Hematopoietic multipotent progenitor cell (in vitro differentiated cells): ENCODE measurements at places on chromosomes 7 and 10.

DNA sequence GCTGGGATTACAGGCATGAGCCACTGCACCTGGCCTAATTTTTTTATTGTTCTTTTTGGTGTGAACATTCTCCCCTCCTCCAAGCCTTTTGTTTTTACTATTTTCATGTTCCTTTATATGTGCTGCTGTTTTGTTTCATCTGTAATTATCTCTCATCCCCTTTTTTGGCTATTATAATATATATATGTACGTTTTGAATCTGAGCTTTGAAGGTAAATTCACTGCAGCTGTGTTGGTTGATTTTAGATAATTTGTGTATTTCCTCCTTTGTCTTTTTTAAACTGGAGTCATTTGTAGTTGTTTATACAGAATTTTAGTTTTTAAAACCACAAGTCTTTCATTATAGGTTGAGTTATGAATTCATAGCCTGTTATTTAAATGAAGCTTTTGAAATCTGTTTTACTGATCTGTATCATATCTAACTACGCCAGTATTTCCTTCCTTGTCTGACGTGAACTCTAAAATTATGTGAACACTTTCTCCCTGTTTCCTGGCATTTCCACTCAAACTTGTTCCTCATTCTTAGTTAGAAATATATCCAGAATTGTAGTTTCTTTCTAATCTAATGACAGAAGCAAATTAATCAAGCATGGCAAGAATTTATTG is 54.9 kb downstream of the PTEN start:
- DNase-seq: peak; percentile 60

DNA sequence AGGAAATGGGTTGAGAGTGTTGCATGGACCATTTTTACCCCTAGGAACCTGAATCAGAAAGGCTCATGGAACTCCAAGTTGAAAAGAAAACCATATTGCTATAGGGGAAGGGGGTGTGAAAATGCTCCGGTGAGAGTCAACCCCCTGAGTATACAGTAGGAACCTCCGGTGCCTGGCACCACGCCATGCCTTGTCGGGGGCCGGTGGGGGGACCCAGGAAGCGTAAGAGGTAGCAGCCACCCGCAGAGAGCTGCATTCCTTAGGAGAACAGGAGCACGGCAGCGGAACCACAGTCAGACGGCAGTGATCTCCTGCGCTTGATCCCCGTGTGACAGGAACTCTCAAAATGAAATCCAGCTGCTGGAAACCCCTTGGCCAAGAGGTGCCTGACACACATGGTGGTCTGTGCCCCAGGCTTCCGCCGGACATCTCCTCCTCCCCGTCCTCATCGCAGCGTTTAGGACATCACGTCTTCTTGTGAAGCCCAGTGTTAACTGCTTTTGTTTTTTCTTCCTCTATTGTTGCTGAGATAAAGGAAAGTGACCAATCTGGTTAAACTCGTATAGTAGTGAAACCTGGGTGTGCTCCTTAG is 186.8 kb downstream of the CELF2 start:
- DNase-seq: no peak

- DNase-seq: no peak
Observed at GRCh38 chr7:139842401-139843210, 13.5 kb downstream of the TBXAS1 start.

- no peak for DNase-seq
Observed at GRCh38 chr7:157412021-157412443, 75.2 kb downstream of the DNAJB6 start.

- no peak for DNase-seq
Observed at GRCh38 chr7:17462131-17462631, 163.7 kb downstream of the AHR start.

DNA sequence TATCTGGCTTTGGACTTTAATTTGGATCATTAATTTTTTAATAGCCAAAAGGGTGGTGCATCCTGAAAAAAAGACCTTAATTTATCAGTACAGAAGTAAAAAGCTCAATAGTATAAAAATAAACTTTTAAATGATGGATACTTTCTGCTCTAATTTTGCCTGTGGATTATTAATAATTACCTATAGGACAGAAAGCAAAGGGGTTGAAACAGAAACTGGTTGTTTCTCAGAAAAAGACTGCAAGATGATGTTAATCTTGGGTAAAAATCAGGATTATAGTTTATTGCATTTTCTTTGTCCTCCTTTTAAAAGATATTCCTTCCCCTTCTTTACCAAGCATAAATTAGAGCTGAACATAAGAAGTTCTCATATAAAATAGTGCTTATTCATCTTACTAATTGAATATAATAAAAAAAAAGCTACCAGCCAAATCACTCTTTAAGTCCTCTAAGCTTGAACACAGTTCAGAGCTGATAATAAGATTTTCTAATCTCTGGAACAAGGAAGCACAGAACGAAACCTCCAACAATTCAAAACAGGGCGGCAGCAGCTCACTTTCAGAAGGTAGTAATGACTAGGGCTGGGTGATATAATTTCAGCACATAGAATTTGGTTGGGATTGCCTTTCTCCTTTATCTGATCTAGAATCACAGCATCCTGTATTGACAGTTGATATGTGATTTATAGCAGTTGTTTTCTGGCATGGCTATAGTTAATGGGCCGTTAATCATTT is 8.1 kb upstream of the GPR85 start:
- no peak for DNase-seq

DNA sequence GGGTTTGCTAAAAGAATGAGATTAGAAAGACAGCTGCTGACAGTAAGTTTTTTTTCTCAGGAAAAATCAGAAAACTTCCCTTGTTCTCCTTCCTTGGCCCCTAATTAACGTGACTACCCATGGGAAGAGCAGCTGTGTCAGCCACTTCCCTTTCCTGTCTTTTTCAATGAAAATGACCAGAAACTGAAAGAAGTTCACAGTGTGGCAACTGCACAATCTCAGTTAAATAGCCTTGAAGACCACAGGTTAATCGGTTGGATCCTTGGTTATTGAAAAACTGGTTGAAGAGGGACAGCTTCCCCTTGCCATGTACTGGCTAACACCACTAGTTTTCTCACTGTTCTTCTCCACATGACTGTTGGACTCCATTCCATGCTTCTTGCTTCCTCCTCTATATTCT is 148.8 kb upstream of the AGR3 start:
- DNase-seq: no peak

- no peak for DNase-seq
Observed at GRCh38 chr7:12746211-12746610, 58.8 kb downstream of the ARL4A start.

DNA sequence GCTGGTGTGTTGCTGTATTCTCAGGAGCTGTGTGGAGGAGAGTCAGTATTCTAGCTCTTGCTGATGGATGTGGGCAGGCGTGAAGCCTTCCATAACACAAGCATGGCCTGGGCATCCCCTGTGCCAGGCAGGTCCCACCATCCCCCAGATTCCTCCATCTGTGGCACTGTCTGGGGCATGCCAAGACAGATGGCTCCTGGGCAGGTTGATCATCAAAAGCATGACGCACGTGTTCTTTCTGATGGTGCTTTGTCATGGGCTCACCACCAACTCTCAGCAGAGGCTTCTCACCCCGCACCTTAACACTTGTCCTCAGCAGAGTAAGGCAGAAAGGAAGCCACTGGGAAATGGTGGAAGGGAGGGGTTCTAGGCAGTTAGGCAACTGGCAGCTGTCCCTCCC is 364.3 kb downstream of the PLXNA4 start:
- no peak for DNase-seq

DNA sequence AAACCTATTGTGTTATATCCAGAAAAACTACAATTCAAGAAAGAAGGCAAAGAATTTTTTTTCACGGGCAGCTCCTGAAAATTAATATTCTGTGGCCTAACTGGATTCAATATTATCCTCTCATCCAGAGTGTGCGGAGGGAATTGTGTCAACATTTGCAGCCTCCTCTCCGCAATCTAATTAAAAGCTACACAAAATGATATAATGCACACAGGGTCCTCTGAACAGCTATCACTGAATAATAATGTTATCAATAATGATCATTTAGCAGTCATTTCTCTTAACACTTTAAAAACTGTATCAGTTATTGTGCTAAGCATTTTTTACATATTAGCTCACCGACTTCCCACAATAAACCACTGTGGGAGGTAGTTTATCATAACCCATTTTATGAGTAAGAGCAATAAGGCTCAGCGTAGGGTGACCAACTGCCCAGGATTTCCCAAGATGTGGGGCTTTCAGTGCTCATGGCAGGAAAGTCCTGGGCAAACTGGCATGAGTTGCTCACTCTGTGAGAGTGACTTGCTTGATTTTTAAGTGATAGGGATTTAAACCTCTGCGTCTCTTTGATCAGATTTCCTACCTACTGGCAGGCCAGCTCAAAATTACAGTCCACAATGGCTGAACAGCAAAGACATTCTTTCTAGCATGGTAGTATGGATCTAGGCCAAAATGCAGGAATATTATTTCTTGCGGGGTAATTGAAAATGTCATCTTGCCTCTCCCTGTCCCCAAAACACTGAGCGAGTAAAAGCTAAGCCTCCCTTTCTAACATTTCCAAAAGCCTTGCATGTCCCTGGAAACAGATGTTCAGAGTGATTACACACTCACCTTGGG is 65.7 kb downstream of the AOAH start:
- DNase-seq: no peak

DNA sequence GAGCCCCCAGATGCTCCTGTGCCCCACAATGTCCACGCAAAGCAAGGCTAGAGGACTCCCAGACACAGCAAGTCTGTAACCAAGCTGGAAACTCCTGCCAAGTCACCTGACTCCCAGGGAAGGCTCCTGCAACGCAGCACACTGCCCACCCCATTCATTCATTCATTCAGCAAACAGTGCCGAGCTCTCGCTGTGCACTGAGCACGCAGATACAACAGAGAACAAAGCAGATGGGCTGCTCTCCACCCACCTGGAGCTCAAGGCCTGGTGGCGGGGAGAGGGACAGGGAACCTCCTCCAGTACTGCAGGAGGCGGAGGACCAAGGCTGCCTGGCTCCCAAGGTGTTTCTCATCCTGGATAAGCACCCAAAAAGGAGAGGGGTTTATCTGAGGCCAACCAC is 8.6 kb downstream of the KCNH2 start:
- DNase-seq: no peak

GRCh38 chr7:143463556-143463955 is 14.1 kb upstream of the TAS2R41 start:
- DNase-seq: no peak

- DNase-seq: no peak
Observed at GRCh38 chr10:123470336-123470921, 195.7 kb upstream of the GPR26 start.

GRCh38 chr7:4836206-4836661 is 25.6 kb downstream of the PAPOLB start:
- DNase-seq: no peak

- no peak for DNase-seq
Observed at GRCh38 chr7:116717137-116717536, 45.1 kb downstream of the MET start.

DNA sequence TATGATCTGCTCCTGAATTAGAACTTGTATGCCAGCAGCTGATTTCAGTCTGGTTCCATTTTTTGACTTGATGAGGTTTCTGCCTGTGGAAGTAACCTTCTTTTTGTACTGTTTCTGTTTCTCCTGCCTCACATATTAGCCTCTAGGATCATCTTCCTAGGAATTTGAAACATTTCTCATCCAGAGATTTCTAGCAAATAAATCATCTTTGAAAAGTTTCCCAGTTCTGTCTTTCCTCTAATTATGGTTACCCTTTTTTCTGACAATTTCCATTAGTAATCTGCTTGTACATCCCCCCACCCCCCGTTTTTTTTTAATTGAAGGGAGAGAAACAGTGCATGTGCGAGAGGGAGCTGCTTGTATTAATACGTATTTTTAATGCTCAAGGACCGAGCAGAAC is 92.2 kb downstream of the NRF1 start:
- no peak for DNase-seq

GRCh38 chr7:136523571-136523970 is 344.9 kb upstream of the CHRM2 start:
- DNase-seq: no peak

- DNase-seq: no peak
Observed at GRCh38 chr10:80614576-80615416, 77.1 kb downstream of the SH2D4B start.

DNA sequence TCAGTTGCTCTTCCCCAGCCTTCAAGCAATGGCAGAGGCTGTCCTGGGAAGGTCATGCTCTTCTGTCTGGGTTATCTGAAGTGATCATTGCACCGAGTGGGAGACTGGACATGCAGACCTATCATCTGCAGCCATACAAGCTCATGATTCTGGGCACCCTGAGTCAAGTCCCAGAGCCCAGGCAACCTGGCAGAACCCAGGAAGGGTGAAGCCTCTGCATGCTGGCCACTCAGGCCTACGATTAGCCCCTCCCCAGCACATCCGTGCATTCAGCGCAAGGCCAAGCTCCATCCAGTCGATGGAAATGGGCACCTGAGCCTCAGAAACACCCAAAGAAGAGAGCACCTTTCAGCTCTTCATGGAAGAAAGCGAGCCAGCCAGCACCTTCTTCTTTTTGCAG is 261.8 kb downstream of the PAXIP1 start:
- DNase-seq: no peak

DNA sequence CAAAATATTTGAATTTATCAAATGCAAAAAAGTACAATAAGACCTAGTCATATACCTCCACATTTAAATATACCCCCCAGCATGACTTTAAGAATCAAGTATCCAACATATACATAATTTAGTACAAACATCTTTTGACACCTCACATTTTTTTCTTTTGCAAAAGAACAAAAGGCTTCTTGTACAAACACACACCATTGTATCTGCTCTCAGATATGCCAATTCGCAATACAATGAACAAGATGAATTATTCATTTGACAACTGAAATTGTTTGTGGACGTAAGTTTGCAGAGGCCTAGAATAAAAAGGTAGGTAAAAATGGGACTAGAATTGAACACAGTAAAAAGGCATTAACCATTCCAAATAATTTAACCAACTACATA is 154.4 kb downstream of the CACNA2D1 start:
- no peak for DNase-seq

GRCh38 chr10:15120523-15120922 is 23.4 kb downstream of the RPP38 start:
- no peak for DNase-seq

GRCh38 chr7:291373-292092 is 1.6 kb downstream of the FOXL3 start:
- no peak for DNase-seq

DNA sequence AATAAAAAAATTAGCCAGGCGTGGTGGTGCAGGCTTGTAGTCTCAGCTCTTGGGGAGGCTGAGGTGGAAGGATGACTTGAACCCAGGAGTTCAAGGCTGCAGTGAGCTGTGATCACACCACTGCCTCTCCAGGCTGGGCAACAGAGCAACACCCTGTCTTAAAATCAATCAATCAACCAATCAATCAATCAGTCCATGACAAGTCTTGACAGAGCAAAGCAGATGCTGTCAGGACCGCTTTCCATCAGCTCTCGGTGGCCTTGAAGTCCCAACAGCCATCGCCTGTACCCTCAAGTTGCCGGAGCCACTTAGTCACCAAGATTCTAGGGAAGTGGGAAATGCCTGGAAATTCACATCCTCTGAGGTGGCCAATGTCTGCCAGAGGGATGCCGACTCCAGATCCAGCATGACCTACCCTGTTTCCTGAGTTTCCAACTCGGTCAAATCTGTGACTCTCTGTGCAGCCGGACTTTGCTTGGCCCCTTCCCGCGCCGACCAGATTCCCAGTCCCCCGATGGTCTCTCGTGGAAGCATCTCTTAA is 871 bp upstream of the CCL24 start:
- DNase-seq: no peak
